ENCODE measurements at places on chromosomes 6 and 20.

DNA sequence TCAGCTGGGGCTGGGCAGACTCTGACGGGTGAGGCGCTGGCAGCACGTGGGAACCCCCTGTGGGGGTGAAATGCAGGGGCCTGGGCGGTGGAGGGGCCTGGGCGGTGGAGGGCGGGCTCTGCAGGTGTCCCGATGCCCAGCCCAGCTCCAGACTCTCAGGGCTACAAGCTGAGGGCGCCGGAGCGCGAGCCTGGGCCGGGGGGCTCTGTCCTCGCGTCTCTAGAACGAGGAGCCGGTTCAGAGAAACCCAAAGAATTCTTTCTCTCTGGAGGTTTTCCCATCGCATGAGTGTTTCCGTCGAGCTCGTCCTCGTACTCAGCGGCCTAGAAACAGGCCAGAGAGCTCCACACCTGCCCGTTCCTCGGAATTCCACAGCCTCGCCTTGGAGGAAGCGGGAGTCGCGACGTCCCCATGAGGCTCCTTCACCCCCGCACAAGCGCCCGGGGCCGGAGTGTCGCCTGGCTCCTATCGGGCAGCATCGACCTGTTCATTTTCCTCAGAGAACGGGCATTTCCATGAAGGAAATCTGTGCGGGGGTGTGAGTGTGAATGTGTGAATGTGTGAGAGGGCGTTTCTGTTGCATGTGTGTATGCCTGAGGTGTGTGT, 76.9 kb downstream of the SMOC2 start:
- no peak for DNase-seq

- DNase-seq = peak; percentile 47
Measured at GRCh38 chr20:10848810-10849370, 175.1 kb upstream of the JAG1 start.

DNA sequence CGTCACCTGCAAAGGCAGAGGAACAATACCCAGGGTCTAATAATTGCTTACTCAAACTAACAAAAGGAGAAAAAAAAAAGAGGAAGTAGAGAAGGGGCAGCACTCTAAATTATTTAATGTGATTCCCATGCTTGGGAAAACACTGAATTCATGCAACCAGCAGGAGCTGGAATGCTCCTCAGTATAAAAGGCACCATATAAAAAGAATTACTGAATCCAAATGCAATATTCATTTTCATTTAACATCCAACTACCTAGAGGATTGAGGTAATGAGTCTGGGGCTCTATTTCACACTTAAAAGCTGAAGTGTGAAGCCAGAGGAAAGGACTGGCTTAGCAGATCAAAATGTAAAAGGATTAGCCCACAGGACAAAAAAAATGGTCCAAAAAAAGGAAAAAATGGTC, 8.7 kb downstream of the B4GALT5 start:
- no peak for DNase-seq

DNA sequence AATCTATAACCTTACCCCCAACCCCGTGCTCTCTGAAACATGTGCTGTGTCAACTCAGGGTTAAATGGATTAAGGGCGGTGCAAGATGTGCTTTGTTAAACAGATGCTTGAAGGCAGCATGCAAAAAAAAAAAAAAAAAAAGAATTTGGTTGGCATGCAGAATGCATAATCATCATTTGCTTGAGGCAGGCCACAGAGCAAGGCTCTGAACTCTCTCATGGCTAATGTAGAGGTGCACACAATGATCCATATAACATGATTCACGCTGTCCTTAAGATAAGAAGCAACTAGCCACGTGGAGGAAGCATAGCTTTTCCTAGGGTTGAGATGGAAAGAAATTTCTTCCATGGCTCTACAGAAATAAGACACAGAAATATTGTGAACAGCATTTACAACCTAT, 27.6 kb upstream of the RPN2 start:
- DNase-seq = no peak

DNA sequence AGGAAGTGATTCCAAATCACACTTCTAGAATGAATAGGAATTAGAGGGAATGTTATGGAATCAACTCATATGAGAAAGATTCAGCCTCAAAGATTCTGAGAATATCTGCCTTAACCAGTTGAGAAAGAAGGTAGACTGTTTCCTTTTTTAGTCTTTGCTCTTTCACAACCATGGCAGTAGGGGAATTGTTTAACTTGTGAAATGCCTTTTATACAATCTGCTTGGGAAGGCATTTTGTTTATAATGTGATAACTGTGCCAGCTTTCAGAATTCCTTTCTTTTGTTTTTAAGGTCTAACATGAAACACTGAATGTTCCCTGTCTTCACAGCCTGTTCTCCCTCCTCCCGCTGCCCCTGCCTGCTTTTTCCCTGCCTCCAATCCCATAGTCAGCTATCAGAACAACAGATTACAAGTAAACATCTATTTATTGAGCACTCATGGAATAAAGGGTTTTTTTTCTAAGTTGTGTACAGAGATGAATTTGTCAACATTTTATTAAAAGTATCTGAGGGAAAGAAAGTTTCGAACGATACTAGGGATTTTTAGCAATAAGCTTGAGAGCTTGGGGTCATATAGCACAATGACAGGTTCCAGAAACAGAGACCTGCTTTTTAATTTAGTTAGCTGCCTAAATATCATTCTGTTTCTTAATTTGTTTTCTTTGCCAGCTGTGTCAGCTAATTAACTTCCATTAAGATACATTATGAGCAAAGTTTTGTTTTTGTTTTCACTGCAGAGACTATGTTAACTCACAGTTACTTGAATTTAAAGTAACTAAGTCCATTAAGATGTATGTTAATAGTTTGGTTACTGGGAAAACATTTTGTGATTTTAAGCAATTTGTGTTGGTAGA, 28.3 kb upstream of the FBXO30 start:
- no peak for DNase-seq

Data from NT2/D1 (cell line).